ENCODE measurements at places on chromosomes 5 and 9.

DNA sequence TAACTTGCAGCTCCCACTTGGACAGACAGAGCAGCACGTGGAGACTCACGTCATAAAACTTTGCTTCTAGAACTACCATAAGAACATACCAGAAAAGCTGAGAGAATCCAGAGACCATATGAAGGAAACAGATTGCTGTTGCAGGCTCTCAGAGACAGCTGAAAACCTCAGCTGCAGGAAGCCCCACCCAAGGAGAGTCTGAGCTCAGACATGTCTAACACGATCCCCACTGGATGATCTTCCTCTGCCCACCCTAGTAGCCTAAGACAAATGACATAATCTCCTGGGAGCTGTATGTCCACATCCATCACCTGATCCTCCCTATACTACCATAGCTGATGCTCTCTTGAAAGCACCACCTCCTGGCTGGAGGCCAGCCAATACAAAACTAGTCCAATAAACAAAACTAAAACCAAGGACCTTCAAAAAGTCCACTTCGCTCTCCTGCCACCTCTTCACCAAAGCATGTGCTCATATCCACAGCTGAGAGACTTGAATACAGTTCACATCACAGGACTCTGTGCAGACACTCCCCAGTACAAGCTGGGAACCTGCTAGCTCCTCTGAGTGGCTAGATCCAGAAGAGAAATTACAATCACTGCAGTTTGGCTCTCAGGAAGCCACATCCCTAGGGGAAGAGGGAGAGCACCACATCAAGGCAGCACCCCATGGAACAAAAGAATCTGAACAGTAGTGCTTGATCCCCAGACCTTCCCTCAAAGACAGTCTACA is 257.4 kb downstream of the TRIM36 start:
- DNase-seq: no peak

DNA sequence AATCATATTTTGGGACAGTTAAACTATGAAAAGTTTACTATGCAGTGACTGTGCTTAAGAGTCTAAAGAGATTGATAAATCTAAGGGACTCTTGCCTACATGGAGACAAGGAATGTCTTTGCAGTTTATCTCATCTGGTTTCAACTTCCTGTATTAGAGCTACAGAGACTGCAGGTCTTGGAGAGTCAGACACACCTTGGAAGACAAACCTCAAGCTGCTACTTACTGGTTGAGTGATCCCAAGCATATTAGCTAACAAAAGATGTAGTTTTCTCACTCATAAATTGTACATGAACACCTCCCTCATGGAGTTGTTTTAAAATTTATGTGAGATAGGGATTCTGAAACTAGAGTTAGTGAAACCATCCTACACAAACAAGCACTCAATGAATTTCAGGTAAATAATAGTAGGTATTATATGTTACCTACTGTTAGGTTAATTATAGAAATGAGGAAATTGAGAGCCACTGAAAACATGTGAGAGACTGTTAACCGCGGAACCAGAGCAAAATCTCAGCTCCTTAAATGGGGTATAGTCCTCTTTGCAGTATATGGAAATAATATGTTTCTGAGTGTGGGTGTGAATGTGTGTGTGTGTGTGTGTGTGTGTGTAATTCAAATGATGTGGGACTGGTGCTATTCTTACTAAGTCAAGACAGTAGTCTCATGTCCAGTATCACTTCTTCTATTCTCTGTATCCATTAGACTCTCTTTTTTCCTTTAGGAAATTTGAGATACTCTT is 752.1 kb downstream of the DTWD2 start:
- no peak for DNase-seq

GRCh38 chr5:180596668-180597231 is 5.5 kb upstream of the SCGB3A1 start:
- no peak for DNase-seq

- DNase-seq: peak; percentile 35
These were observed 15.0 kb downstream of the LHX6 start for GRCh38 chr9:122213589-122214413.

DNA sequence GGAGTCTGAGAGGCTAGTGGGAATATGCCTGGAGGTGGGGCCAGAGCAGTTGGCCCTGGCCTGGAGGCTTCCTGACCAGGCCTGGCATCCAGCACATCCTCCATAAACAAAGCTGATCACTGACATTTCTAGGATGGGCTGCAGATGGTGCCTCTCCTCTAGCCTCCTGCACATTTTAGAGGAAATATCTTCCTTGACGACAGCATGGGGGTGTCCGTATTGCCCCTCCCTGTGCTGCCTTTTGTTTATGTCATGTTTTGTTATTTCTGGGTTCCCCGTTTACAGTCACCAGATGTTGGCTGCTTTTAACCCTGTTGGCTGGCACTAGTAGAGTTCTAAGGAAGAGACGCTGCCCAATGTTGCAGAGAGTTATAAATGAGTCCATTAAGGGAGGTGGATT is 148.5 kb downstream of the PHF2 start:
- DNase-seq: no peak

GRCh38 chr5:118597543-118597942 is 390.8 kb downstream of the DTWD2 start:
- no peak for DNase-seq

- no peak for DNase-seq
These were observed 493.7 kb downstream of the ZNF608 start for GRCh38 chr5:124252747-124253146.

GRCh38 chr5:119522841-119523240 is 70.5 kb downstream of the HSD17B4 start:
- no peak for DNase-seq

DNA sequence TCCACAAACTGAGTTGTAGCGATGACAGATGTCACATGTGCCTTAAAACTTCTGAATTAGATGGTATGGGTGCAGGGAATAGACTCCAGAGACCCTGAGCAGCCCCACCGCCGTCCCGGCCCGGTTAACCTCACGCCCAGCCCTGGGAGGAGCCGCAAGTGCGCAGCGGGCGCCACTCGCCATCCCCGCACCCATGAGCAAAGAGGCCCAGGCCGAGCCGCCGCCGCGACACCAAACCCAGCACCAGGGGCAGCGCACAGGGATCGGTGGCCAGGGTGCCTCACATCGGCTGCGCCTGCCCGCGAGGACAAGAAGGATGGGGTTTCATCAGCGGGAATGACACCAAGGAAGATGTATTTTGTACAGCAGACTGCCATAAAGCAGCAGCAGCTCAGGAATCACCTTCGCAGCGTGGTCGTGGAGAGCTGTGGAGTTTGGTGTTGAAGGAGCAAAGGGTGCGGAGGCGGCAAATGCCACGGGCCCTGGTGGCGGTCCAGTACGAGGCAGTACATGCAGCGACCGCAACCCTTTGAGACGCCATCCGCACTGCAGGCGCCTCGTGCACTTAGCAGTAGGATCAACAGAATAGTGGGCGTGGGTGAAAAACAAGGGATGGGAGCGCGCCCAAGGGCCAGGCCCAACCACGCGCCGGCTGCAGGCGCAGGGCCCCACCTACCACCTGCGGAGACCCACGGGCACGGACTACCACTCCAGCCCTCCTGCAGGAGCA is 89.7 kb downstream of the ZNF366 start:
- no peak for DNase-seq

GRCh38 chr5:117425163-117425562 is 850.5 kb upstream of the SEMA6A start:
- no peak for DNase-seq

- no peak for DNase-seq
These were observed 188.0 kb downstream of the XRCC4 start for GRCh38 chr5:83265318-83265717.

DNA sequence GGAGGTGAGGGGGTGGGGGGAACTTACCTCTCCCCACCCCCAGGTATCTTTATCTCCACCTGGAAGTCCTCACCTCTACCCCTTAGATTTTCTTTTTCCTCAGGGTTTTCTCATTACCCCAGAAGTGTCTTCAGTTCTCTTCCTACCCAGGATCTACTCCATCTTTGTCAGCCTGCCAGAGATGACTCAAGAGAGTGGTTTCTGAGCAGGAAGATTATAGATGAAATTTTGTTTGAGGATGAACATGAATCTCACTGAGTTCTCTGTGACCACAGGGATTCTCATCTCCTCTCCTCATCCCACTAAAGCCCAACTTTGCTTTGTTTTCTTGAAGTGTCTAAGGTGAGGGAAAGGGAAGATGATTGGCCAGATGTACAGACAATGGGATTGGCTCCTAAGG is 5.2 kb upstream of the HINT2 start:
- DNase-seq: no peak

GRCh38 chr9:111783857-111784256 is 10.9 kb downstream of the SHOC1 start:
- DNase-seq: no peak

GRCh38 chr9:99561961-99562565 is 259.6 kb upstream of the NR4A3 start:
- DNase-seq: no peak

DNA sequence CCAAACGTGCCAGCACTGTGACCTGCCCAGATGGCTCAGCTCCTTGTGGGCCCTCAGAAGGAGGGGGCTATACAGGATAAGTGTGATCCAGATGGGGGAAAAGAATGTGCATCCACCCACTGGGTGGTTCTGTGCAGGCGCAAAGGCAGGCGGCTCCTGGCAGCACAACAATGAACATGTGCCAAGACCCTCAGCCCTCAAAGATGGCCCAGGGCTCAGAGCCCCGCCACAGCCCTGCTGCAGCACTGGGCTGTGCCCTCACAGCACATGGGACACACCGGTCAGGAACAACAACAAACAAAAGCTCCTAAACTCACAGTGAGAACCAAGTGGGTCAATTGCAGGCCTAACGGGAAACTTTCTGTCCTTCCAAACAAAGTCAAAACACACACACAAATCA is 4.7 kb downstream of the SEMA4D start:
- no peak for DNase-seq

DNA sequence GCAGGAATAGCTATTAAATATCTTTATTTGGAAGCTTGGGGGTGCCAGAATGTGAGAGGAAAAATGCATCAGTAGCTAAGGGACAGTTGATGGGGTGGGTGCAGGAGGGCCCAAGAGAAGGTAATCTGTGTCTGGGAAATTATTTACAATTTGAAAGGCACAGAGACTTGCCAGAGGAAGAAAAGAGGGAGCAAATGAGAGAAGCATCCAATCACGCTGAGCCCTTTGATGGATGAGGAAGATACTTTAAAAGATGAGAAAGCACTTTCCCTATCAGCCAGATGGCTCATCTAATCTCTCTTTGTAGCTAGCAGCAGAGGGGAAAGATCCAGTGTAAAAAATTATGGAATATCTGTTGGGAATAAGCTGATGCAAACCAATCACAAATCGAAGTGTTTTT is 57.0 kb upstream of the ABCA1 start:
- no peak for DNase-seq

DNA sequence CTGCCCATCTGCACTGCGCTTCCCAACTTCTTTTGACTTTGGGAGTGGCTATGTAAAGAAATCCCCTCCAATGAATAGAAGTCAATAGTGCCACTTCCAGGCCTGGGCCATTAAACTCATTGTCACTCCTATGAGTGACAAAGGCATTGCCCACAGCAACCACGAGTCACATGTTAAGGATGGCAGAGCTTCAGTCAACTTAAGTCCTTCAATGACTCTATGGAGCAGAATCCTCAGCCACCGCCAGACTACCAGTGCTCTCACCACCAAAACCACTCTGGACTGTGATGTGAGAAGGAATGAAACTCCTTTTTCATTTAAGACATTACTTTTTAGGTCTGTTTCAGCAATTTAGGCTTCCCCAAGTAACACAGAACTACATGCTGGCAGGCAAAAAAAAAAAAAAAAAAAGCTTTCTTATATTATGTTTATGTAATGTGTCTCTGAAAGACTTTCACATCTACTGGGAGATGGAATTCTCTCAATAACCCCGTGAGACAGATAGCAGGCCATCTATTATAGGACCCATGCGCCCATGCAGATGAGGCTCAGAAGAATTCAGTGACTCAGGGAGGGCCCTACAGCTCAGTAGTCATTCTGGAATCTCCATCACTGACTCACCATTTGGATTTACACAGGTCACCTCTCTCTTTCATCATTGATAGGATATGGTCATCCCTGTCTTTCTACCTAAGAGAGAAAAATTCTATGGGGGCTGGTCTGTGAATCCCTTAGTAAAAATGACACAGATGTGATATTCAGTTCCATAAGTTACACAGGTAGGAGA is 180.5 kb downstream of the CEMIP2 start:
- DNase-seq: no peak

DNA sequence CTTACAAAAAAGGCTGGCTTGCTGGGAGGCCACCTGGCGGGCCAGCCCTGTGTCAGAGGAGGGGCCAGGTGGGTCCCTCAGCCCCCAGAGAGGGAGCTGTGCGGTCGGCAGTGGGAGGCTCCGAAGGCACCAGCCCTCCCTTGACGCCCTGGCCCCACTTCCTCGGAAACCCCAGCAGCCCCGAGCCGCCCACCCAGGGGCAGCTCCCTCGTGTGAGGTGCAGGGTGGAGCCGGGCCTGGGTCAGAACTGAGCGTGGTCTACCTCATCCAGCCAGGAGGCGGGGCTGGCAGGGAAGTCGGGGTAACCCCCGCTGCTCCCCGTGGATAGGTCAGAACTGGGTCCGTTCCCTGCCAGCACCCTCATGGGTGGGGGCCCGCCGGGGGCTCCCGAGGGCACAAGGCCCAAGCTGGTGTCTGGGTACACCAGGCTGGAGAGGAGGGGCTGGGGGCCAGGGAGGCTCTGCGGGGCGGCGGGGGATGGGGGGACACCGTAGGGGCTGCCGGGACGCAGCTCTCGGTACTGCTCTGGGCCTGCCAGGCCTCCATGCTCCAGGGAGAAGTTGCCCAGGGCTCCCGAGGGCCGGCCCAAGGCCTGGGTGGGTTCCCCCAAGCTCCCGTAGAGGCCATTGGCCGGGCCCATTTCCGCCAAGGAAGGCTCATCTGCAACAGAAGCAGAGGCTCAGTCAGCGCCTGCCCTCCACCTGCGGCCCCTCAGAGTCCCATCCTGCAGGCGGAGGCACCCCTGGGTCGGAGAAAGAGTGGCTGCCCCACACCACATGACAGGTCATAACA is 7.6 kb downstream of the LHX3 start:
- DNase-seq: no peak

- DNase-seq: no peak
These were observed 75.0 kb downstream of the NSG2 start for GRCh38 chr5:174120401-174121005.

DNA sequence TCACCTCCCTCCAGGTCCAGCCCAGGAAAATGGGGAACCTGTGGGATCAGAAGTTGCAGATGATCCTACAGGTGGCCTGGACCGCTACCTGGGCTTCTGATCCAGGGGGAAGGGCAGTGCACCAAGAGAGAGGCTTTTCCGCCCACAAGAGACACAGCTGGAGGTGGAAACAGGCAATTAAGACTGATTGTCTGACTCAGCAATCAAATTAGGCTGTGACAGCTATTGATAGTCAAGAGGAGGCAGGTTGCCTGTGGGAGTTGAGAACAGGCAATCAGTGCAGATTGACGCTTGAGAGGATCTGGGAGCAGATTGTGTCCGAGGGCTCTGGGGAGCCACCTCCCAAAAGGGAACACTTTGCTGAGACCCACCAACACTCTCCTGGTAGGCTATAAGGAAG is 71.1 kb upstream of the SLC44A1 start:
- no peak for DNase-seq

Measured in CD4-positive, alpha-beta T cell treated with Interleukin-2 at 100 ng/mL for 4 hours (primary cell).